ENCODE measurements at places on chromosomes 2 and 18.

DNA sequence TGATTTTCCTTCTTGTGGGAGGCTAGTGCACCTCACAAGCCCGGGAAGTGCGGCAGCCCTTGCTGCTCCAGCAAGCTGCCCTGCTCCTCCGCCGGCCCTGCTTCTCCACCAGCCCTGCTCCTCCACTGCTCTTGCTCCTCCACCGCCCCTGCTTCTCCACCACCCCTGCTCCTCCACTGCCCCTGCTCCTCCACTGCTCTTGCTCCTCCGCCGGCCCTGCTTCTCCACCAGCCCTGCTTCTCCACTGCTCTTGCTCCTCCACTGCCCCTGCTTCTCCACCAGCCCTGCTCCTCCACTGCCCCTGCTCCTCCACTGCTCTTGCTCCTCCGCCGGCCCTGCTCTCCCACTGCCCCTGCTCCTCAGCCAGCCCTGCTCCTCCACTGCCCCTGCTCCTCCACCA, 95.6 kb downstream of the NDUFA10 start:
- DNase-seq: no peak

DNA sequence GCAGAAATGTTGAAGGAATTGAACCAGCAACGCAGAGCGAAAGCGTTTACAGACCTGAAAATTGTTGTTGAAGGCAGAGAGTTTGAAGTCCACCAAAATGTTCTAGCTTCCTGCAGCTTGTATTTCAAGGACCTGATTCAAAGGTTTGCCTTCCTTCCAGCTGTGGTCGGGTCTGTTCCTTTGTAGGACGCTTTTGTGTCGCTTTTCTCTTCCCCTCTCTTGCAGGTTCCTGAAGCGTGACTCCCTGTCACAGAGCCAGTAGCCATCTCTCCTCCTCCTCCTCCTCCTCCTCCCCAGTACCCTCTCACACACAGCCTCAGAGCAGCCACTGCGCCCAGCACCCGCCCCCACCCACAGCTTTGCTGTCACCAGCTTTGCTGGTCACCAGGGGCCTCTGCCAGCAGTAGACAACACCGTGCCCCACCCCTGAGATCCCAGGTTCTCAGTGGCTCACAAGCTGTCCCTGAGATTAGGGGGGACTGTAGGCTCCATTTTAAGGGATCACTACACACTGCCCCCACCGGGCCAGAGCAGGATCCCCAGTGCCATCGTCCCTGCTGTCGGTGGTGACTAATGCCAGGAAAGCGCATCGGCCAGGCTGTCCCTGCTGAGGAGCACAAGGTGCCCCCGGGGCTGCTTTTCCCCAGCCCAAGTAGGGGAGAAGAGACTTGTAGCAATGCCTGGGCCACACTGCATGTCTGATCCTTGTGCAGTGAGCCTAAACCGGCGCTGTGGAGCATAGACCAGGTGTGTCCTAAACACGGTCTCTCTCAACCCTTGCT, 242.3 kb downstream of the ATAD2B start:
- no peak for DNase-seq

DNA sequence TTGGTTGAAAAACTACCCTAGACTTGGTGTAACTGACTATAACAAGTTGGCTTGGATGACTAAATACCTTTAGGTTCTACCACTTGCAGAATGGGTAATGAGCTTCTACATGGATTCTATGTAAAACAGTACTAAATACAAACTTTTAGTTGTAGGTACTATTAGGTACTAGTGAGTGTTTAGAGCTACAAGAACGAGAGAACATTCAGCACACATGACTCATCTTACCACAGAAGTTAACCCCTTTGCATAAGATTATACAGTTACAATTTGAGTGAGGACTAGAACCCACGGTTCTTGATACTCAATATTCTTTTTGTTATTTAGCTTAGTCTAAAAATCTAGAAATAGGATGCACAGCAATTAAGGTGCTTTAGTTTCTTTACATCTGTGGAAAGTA, 101.7 kb upstream of the TFCP2L1 start:
- no peak for DNase-seq

DNA sequence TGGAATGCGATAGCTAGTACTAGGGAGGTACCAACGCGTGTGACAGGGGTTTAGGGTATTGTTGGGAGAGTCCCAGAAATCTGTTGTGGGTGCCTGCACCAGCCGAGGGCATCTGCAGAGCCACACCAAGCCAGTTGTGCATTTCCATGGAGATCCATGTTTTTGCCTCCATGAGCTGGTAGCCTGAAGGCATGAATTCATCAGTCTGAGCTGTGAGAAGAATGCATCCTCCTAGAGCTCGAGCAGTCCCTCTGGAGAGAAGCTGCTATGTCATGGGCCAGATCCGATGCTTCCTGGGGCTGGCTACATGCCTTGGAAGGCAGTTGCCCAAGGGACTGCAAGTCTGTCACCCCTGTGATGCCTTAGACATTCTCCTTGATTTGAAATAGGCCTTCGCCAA, 57.9 kb downstream of the LIPG start:
- DNase-seq: no peak

DNA sequence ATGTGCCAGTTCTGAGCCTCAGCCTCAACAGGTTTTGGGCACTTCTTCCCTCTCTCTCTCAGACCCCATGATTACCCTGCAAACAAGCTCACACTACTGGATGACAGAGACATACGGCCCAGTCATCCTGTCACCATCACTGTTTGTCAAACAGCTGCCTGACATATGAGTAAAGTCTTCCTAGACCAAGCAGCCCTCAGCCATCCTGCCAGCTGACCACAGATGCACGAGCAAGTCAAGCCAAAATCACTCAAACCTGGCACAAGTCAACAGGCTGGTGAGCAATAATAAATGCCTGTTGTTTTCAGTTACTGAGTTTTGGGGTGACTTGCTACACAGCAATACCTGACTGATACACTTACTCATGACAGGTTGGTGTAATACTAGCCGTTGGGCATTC, 75.5 kb upstream of the KLF7 start:
- no peak for DNase-seq

GRCh38 chr2:238551091-238551490, 124.4 kb downstream of the ASB1 start:
- DNase-seq: no peak

DNA sequence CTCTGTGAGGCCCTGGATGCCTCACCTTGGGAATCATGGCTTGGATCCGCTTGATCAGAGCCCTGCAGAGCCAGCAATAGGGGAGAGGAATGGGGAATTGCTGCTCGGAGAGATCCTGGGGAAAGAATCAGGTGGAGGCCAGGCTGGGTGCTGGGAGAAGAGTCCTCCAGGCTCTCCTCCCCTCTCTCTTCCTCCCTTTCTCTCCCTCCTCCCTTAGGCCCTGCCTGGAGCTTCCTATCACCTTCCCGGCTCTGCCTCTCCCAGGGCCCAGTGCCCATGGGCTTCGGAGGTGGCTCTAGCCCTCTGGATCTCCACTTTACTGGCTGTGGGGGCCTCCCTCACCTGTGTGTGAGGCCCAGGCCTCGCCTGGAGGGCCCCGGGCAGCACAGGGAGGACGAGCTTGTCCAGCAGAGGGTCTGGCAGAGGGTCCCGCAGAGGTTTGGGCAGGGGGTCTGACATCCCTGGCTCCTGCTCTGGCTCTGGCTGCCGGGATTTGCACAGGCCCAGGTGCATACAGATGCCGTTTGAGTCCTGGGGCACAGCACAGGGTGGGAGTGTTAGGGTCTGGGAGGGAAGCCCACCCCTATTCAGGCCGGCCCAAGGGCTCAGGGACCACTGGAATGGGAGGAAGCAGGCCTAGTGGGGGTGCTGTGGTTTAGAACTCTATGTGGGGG, 2.6 kb downstream of the SFTPB start:
- no peak for DNase-seq

DNA sequence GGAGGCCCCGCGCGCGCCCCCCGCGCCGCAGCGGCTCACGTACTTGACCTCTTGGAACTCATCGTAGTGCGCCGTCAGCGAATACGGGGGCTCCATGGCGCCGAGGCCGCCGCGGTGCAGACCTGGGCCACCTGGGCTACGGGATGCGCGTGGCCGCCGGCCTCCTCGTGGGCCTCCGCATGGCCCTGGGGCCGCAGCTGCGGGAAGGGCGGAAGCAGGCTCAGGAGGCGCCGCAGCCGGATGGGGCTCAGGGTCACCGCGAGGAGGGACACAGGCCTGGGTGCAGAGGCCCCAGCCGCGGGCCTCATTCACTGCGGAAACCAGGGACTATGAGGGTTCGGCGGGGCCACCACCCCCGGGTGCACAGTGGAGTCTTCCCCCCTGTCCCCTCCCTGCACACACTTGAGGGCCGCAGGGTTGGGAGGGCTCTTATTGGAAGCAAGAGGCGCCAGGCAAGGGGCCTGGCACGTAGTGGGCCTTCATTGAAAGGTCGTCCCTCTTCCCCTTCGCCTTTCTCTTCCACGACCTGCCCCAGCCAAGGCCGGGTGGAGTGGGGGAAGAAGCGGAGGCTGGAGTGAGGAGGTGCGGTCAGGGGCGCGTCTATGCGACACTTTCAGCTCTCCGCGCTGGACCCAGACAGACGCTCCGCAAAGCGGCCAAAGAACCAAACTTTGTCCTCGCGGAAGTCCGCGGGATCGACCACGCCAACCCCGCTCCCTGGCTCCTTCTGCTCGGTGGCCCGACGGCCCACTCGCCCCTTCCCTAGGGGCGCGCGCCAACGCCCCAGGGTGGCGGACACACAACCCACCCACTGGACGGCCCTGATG, 863 bp downstream of the ECEL1 start:
- no peak for DNase-seq

DNA sequence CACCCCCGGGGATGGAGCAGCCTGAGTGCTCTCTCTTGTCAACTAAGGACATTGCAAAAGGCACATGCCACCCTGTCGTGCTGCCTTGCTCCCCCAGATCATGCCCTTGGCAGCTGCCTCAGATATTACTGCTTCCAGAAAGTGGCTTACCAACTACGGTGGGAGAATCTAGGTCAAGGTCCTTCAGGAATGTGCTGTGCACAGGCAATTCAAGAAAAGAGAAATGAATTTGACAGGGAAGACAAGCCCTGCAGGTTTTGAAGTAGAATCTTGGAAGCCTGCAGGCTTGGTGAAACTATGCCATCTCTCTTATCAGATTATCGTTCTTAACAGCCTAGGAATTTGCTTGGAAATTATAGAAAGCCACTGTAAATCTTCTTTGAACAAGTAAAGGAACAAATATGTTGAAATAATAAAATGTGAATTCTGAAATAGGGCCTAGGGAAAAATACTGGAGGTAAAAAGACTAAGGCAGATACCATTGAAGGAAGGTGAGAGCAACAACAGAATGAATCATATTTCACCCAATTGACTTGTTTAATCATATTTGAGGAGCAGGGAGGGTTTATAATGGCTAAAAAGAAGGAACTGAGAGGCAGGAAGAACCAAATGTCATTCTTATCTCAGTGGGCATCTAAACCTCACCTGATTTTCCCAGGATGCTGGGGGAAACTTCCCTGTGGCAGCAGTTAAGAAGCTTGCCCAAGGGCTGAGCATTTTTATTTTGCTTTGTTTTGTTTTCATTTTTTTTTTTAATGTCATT, 94.0 kb upstream of the GLS start:
- DNase-seq: no peak

DNA sequence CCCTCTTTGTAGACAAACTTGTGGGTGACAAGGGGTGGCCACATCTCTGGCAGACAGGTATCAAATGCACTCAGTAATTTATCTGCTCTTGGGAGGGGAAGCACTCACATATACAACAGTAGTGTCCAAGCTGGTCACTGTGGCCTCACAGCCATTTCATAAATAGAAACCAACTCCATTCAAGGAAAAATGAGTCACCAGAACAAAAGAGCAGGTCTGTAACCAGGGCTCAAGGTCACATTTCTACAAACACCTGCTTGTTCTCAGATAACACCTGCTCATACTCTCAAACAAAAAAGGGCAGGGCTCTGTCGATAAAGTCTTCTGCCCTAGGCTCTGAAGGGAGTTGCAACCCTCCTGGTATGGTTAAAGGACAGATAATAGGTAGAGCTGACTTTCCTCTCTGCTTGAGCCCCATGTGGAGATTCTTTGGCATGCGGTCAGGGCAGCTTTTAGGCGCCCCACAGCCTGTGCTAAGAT, 459.0 kb downstream of the BCL11A start:
- no peak for DNase-seq

- no peak for DNase-seq
Measured at GRCh38 chr2:145220496-145220895, 700.6 kb upstream of the ZEB2 start.

DNA sequence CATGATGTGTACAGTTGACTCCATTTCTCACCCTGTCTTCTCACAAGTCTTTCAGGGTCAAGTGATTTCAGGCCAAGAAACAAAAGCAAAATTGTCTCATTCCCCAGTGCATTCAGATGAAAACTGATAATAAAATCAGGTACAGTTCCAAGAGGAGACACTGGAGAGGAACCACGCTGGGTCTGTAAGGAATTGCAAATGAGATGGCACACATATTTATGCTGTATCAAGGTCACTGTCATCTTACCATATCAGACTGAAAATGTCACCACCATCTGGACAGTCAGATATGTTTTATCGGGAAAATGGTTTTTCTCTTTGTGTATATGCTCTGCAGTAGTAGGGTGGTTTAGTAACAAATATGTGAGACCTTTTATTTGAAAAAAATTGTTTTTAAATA, 91.7 kb downstream of the CCDC138 start:
- DNase-seq: no peak

DNA sequence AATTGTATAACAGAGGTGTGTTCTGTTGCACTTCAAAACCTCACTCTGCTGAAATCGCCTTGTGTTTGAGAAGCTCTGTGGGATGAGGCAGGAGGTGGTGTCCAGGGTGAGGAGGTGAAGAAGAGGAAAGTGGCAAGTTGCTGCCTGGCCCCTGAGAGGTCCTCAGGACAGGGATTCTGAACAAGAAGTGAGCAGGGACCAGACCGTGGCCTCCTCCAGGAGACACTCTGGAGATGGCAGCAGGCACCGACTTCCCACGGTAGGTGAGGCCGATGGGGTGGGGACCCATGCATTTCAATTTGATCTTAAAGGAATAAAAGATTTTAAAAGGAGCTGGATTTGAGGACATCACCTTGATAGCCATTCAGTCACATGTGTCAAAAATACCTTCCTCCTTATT, 37.5 kb upstream of the LAMA1 start:
- no peak for DNase-seq

GRCh38 chr2:47054036-47054555, 101.0 kb downstream of the STPG4 start:
- no peak for DNase-seq

GRCh38 chr2:233822781-233823730, 31.3 kb downstream of the HJURP start:
- no peak for DNase-seq

- DNase-seq: no peak
Measured at GRCh38 chr2:38652431-38653273, 13.3 kb upstream of the GALM start.

GRCh38 chr2:165443511-165443910, 26.0 kb upstream of the CSRNP3 start:
- DNase-seq: no peak

Measured in muscle of back (tissue), 13 donors.